ENCODE measurements at places on chromosomes 16 and 17.

DNA sequence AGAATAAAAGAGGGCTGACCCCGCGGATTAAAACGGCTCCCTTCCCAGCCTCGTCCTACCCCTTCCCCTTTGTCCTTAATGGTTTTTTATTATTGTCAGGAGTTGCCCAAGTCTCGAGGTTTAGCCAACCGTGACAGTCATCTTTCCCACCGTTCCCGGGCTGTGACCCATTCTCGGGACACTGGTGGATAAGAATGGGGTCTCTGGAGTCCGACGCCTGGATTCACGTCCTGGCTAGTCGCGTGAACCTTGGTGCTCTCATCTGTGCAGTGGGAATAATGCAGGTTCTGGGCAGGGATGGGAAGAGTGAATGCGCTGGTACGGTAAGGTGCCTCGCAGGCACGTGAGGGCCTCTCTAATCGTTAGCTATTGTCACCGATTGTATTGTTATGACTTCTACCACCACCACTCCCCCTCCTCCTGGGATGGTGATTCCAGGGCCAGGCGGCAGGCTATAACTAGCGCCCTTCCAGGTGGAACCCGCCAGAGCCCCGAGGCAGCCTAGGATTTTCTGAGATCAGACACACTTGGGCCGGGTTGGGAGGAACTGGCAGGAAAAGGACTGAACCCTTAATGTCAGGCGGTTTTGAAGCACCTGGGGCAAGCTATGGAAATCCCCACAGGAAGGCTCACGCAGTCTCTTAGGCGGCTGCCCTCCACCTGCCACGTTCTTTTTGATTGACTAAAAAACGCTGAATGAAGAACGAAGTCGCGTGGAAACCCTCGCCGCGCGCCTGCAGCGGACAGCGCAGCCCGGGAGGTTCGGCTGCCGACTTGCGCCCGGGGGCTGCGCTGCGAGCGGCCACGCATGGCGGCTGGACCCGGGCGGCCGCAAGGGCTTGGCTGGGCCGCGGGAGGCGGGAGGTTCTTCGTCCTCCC, 2.7 kb downstream of the HS3ST3B1 start:
- DNase-seq: no peak

DNA sequence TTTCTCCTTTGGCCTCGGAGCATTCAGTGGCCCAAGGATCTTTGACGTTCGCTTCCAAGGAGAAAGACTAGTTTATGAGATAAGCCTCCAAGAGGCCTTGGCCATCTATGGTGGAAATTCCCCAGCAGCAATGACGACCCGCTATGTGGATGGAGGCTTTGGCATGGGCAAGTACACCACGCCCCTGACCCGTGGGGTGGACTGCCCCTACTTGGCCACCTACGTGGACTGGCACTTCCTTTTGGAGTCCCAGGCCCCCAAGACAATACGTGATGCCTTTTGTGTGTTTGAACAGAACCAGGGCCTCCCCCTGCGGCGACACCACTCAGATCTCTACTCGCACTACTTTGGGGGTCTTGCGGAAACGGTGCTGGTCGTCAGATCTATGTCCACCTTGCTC, 1.4 kb downstream of the AOC3 start:
- DNase-seq: no peak

- DNase-seq: no peak
These were observed 29.0 kb downstream of the PGS1 start for GRCh38 chr17:78407387-78408000.

- no peak for DNase-seq
These were observed 612.3 kb upstream of the EEF2KMT start for GRCh38 chr16:5709889-5710288.

DNA sequence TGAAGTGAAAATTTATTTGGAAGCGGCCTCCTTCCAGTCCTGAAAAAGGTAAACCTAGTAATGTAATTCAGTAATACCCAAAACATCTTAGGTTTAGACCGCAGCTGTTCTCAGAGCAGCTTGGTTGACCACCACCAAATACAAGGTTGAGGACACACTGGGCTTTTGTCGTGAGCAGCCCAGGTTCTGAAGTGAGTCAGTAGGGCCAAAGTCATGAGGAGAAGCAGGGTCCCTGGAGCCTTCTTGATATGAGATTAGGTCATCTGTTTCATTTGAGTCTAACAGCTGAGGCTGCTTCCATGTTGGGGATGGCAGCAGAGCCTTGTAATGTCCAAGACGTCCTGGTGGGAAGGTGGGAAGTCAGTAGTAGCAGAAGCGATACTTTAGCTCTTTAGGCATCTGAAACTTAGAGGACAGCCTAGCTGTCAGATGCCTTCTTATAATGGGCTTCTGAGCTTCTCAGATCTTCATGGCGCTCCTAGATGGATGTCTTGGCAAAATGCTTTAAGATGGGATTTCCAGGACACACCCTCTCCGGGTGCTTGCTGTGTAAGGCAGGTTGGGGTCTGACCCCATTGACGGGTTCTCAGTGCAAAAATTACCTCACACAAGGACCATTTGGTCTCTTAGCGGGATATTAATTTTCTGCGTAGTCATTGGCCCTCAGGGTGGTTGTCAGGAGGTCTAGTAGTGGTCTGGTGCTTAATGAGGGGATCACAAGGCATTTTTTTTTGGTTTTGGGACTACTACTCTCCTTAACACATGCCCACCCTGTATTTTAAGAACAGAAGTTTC, 2.4 kb downstream of the ALKBH5 start:
- no peak for DNase-seq

DNA sequence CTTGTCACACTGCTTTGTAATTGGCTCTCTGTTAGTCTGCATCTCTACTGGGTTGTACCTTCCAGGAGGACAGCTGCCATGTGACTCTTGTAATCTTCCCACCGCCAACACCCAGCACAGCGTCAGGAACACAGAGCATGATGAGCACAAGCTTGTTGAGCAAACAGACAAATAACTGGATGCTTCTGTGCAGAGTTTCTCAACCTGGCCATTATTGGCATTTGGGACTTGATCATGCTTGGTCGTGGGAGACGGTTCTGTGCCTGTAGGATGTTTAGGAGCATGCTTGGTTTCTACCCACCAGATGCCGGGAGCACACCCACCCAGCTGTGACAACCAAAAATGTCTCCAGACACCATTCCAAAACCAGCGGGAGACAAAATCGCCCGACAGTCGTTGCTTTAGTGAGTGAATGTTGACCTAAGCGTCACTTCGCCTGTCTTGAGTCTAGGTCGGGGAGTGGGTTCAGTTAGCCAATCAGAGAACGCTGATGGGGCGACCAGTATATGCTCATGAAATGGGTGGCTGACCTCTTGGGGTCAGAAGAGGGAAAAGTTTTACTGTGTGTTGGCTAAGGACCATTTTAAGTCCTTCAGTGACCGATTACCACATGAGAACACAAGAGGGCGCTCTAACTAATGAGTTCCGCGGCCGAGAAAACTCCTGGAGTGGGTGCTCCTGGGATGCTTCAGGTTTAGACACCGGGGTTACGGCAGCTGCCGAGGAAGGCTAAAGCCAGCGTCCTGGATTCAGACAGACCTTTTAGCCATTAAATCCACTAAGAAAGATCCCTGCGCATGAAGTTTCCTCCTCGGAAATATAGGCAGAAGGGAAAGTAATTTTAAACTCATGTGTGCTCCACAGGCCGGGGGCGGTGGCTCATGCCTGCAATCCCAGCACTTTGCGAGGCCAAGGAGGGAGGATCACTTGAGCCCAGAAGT, 57.8 kb upstream of the TEX2 start:
- peak; percentile 68 for DNase-seq

DNA sequence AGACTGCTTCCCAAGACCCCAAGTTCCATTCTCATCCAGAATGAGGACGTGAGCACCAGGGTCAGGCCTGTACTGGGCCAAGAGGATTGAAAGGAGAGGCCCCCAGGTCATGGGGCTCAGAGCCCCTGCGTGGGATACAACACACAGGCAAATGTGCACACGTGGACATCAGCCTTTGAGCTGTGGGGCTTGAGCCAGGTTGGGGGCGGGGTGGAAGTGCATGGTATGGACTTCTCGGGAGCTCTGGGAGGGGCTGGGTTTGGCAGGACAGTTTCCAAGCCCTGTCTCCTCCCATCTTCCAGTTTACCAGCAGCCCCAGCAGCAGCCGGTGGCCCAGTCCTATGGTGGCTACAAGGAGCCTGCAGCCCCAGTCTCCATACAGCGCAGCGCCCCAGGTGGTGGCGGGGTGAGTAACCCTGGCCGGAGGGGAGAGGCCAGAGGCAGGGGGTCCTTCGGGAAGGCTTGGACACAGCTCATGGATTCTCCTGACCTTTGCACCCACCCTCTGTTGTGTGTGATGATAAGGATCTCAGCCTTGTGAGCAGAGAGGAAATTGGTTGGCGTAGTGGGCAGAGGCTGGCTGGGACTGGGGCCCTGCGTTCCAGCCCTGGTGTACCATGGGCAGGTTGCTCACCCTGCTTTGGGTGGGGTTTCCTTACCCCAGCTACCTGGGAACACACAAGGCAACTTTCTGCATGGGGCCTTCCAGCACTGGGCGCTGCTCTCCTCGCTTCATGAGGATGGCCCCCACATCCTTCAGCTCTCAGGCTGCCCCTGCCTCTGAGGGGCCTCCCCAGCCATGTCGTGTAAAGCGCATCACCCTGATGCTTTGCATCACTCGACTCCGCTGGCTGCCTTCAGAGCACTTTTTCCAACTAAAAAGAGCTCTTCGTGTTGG, 10.4 kb upstream of the LASP1NB start:
- no peak for DNase-seq

DNA sequence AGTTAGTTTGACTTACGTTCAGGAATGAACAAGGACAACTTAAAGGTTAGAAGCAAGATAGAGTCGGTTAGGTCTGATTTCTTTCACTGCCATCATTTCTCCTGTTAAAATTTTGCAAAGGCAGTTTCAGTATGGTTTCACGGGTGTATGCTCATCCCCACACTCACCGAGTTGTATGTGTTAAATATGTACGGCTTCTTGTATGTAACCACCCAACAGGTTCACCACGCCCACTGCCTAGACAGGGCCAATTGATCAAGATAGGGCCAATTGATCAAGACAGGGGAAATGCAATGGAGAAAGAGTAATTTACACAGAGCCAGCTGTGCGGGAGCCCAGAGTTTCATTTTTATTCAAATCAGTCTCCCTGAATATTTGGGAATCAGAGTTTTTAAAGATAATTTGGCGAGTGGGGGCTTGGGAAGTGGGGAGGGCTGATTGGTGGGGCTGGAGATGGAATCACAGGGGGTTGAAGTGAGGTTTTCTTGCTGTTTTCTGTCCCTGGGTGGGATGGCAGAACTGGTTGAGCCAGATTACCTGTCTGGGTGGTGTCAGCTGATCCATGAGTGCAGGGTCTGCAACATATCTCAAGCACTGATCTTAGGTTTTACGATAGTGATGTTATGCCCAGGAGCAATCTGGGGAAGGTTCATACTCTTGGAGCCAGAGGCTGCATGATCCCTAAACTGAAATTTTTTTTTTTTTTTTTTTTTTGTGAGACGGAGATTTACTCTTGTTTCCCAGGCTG, 62.4 kb upstream of the PLCG2 start:
- no peak for DNase-seq
